Neural crest cell (in vitro differentiated cells): ENCODE measurements at places on chromosomes 5 and 9.

DNA sequence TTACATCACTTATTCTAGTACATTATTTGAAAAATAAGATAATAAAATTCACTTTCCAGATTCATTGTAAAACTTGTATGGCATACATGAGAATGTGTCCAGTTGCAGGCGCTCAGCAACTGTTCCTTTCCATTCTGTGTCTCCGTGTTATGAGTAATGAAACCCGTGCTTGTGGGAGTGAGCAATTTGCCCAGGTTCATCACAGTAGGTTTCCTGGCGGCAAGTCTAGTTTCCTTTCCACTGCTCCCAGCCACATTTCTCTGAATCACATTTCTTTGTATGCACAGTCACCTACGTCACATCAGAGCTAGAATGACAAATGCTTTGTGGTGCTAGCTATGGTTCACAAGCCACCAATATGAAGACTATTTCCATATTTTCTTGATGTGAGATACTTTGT is 39.9 kb downstream of the MOCS2 start:
- H3K4me3 ChIP-seq, result no peak overlapping the region
- H3K36me3 ChIP-seq, result no peaks in the 10 kb centered on the region
- no peaks in the 10 kb centered on the region for H3K4me1 ChIP-seq
- DNase-seq, result no peak
- no peaks in the 10 kb centered on the region for H3K27me3 ChIP-seq

- H3K27ac ChIP-seq, result no peak overlapping the region
- peaks cover 4% of the 10 kb centered on the region for H3K36me3 ChIP-seq
- H3K4me3 ChIP-seq, result no peak overlapping the region
- DNase-seq, result no peak
- no peaks in the 10 kb centered on the region for H3K27me3 ChIP-seq
- peaks cover 7% of the 10 kb centered on the region for H3K4me1 ChIP-seq
These were observed 535.8 kb downstream of the EBF1 start for GRCh38 chr5:158563760-158564390.

DNA sequence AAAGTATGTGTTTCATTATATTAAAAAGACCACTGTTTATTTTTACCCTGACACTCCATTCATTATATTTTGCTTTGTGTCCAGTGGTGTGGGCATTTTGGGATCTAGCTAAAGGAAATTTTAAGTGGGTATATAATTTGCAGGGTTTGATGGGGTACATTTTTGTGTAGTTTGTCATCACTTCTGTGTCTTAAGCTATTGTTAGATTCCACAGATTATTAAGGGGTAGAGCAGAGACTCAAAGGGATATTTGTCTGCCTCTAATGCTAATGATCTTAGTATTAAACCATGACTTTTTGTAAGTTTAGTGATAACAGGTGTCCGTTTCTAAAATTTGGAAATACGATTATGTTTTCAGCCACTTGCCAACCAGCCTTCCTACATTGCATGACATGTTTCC is 731.6 kb downstream of the BRINP1 start:
- peaks cover 6% of the 10 kb centered on the region for H3K36me3 ChIP-seq
- H3K27ac ChIP-seq, result no peak overlapping the region
- no peak for DNase-seq
- peaks cover 8% of the 10 kb centered on the region for H3K4me1 ChIP-seq

GRCh38 chr9:6605202-6605601 is 40.3 kb downstream of the GLDC start:
- H3K27ac ChIP-seq, result no peak overlapping the region
- H3K27me3 ChIP-seq, result no peaks in the 10 kb centered on the region
- peaks cover 4% of the 10 kb centered on the region for H3K4me1 ChIP-seq
- no peak for DNase-seq

DNA sequence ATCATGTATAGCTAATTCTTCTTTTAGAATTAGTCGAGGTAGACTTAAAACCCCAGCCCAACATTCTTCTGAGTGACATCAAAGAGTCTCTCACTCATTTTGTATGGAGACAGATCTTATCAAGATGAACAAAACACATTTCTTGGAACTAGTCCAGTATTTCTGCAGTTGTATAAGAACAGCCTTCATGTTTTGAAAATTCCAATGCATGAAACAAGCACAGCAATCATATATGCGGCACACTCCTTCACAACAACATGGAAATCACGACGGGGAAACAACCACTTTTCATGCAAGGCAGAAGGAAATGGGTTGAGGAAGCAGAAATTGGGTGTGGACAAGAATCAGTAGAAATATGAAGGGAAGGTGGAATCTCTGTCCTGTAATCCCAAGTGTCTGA is 113.8 kb downstream of the PLK2 start:
- DNase-seq, result no peak
- H3K4me1 ChIP-seq, result no peaks in the 10 kb centered on the region
- H3K4me3 ChIP-seq, result no peak overlapping the region
- H3K27ac ChIP-seq, result no peak overlapping the region

- no peak for DNase-seq
- peaks cover 13% of the 10 kb centered on the region for H3K27me3 ChIP-seq
- no peak overlapping the region for H3K27ac ChIP-seq
- no peak overlapping the region for H3K4me3 ChIP-seq
- no peaks in the 10 kb centered on the region for H3K36me3 ChIP-seq
These were observed 81.4 kb downstream of the NSUN2 start for GRCh38 chr5:6551287-6551954.

DNA sequence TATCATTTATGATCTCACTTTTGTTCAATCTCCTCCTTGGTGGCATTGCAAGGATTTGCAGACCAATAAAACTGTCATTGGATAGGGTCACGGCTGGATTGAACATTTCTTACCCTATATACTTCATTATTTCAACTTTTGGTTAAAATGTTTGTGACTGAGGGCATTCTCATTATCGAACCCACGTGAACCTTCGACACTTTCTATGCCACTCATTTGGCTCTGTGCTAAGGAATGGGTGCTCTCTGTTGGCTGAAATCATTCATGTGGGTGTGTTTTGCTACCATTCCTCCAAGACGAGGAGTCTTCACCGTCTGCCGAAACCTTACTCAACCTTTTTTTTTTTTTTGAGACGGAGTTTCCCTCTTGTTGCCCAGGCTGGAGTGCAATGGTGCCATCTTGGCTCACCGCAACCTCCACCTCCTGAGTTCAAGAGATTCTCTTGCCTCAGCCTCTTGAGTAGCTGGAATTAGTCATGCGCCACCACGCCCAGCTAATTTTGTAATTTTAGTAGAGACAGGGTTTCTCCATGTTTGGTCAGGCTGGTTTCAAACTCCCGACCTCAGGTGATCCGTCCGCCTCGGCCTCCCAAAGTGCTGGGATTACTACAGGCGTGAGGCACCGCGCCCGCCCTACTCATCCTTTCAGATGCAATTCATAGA is 62.5 kb downstream of the CSNK1A1 start:
- H3K4me3 ChIP-seq, result no peak overlapping the region
- H3K4me1 ChIP-seq, result peaks cover 9% of the 10 kb centered on the region
- peaks cover 5% of the 10 kb centered on the region for H3K36me3 ChIP-seq
- H3K27me3 ChIP-seq, result peaks cover 7% of the 10 kb centered on the region

DNA sequence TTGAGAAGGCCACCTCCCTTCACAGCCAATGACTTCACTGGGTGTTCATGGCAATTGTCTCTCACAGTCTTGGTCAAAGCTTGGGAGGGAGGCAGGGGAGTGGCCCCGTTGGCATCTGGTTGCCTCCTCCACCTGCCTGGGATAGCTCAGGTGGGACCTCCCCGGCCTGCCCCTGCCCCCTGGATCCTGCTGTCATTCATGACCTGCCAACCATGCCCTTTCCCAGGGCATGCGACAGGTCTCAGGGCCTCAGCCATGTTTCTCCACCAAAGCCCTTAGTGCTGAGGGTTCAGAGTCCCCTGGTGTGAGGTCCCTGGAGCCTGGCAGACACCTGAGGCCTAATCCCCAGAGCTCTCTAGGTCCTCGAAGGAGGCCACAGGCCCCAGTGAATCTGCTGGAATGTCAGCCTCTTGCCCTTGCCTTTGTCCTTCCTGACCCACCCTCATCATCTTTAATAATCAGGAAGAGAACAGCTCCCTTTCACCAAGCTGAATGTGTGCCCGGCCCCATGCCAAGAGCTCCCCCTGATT is 5.6 kb downstream of the DAB2IP start:
- H3K36me3 ChIP-seq, result no peaks in the 10 kb centered on the region
- DNase-seq, result no peak
- H3K27ac ChIP-seq, result no peak overlapping the region
- no peaks in the 10 kb centered on the region for H3K27me3 ChIP-seq

- no peak overlapping the region for H3K27ac ChIP-seq
- no peaks in the 10 kb centered on the region for H3K36me3 ChIP-seq
- peaks cover 44% of the 10 kb centered on the region for H3K27me3 ChIP-seq
- no peak overlapping the region for H3K4me3 ChIP-seq
- DNase-seq, result no peak
These were observed 140.8 kb downstream of the BARX1 start for GRCh38 chr9:93814077-93814956.

GRCh38 chr9:130477564-130477963 is 32.8 kb downstream of the ASS1 start:
- no peak for DNase-seq
- no peak overlapping the region for H3K4me3 ChIP-seq
- H3K4me1 ChIP-seq, result peaks cover 47% of the 10 kb centered on the region
- H3K27ac ChIP-seq, result no peak overlapping the region

DNA sequence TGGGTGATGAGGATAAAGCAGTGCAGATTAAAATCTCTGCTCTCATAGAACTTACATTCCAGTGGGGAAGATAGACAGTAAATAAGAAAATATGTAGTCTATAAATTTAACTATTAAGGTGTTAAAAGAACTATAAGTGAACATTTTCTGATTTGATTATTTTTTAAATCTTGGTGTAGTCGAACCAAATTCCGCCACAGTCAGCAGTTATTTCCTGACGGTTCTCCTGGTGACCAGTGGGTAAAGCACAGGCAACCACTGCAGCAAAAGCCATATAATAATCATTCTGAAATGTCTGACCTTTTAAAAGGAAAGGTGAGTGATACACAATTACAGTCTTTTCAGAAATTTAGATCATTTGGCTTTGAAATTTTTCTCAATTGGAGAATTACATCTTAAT is 27.2 kb downstream of the DCP2 start:
- H3K36me3 ChIP-seq, result peaks cover 12% of the 10 kb centered on the region
- no peaks in the 10 kb centered on the region for H3K27me3 ChIP-seq
- H3K4me3 ChIP-seq, result no peak overlapping the region
- DNase-seq, result no peak

GRCh38 chr5:456351-457194 is 13.6 kb downstream of the EXOC3 start:
- H3K4me3 ChIP-seq, result no peak overlapping the region
- H3K4me1 ChIP-seq, result no peaks in the 10 kb centered on the region
- H3K27ac ChIP-seq, result no peak overlapping the region
- DNase-seq, result no peak
- peaks cover 36% of the 10 kb centered on the region for H3K36me3 ChIP-seq

- peaks cover 35% of the 10 kb centered on the region for H3K36me3 ChIP-seq
- no peaks in the 10 kb centered on the region for H3K27me3 ChIP-seq
- no peaks in the 10 kb centered on the region for H3K4me1 ChIP-seq
- H3K4me3 ChIP-seq, result no peak overlapping the region
These were observed 28.2 kb downstream of the TCERG1 start for GRCh38 chr5:146475190-146475780.

DNA sequence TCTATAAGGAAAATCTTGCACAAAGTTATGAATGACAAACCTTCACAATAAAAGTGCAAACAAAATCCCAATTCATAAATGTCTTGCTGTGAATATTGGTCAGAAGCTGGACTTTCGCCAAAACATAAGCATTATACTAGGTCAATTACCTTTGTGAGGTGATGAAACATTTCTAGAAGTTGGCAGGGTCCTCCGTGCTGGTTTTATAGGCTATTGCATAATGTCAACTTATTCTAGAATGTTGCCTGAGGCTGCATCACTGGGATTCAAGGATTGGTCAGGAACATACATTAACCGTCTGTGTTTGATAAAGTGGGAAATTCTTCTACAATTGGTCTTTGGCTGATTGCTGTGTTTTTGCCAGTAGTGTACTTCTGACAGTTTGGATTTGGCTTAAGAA is 49.8 kb upstream of the PALM2AKAP2 start:
- H3K4me3 ChIP-seq, result no peak overlapping the region
- no peak overlapping the region for H3K27ac ChIP-seq
- H3K4me1 ChIP-seq, result no peaks in the 10 kb centered on the region
- no peaks in the 10 kb centered on the region for H3K36me3 ChIP-seq
- peaks cover 2% of the 10 kb centered on the region for H3K27me3 ChIP-seq

- peak; percentile 62 for DNase-seq
- no peak overlapping the region for H3K4me3 ChIP-seq
- H3K4me1 ChIP-seq, result no peaks in the 10 kb centered on the region
- no peaks in the 10 kb centered on the region for H3K27me3 ChIP-seq
- no peak overlapping the region for H3K27ac ChIP-seq
These were observed 372.0 kb upstream of the KIF2A start for GRCh38 chr5:61933787-61934626.

- H3K27me3 ChIP-seq, result peaks cover 47% of the 10 kb centered on the region
- peaks cover 14% of the 10 kb centered on the region for H3K4me1 ChIP-seq
- H3K27ac ChIP-seq, result no peak overlapping the region
- DNase-seq, result no peak
- H3K36me3 ChIP-seq, result peaks cover 2% of the 10 kb centered on the region
- H3K4me3 ChIP-seq, result no peak overlapping the region
These were observed 199.3 kb downstream of the TTLL11 start for GRCh38 chr9:121893786-121894185.

- DNase-seq, result no peak
- no peak overlapping the region for H3K27ac ChIP-seq
- no peaks in the 10 kb centered on the region for H3K27me3 ChIP-seq
- H3K4me3 ChIP-seq, result no peak overlapping the region
These were observed 165.1 kb upstream of the SLC30A5 start for GRCh38 chr5:68928617-68929302.

- no peaks in the 10 kb centered on the region for H3K27me3 ChIP-seq
- no peak overlapping the region for H3K4me3 ChIP-seq
- no peaks in the 10 kb centered on the region for H3K36me3 ChIP-seq
These were observed 8.5 kb downstream of the SH3PXD2B start for GRCh38 chr5:172445866-172446265.

DNA sequence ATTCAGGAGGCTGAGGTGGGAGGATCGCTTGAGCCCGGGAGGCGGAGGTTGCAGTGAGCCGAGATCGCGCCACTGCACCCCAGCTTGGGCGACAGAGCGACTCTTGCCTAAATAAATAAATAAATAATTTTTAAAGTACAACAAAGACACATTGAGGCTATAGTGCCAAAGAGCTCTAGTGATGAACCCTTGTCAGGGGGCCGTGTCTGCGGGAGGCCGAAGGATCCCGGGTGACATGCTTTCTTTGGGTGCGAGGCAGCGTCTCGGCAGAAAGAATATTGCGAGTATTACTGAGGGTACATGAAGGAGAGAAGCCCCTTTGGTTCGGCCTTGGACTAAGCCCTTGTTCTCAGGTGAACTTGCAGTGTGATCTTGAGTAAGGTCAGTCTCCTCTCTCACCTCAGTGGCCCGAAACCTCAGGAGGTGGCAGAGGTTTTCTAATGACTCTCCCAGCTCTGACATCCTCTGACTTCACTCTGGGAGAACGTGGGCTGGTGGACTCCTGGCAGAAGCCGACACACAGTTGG is 397 bp upstream of the RECK start:
- no peak for DNase-seq
- H3K27me3 ChIP-seq, result peaks cover 17% of the 10 kb centered on the region
- H3K27ac ChIP-seq, result peak overlapping the region; percentile 85
- H3K4me3 ChIP-seq, result peak overlapping the region; percentile 91
- no peaks in the 10 kb centered on the region for H3K36me3 ChIP-seq
- H3K4me1 ChIP-seq, result peaks cover 31% of the 10 kb centered on the region

- no peak overlapping the region for H3K27ac ChIP-seq
- H3K27me3 ChIP-seq, result peaks cover 5% of the 10 kb centered on the region
- no peaks in the 10 kb centered on the region for H3K36me3 ChIP-seq
- H3K4me3 ChIP-seq, result no peak overlapping the region
These were observed 302.6 kb downstream of the ACTL7B start for GRCh38 chr9:108553111-108553635.

- peaks cover 43% of the 10 kb centered on the region for H3K4me1 ChIP-seq
- peak overlapping the region; percentile 75 for H3K27ac ChIP-seq
- no peaks in the 10 kb centered on the region for H3K27me3 ChIP-seq
- peaks cover 7% of the 10 kb centered on the region for H3K36me3 ChIP-seq
- peak overlapping the region; percentile 10 for H3K4me3 ChIP-seq
These were observed 167.3 kb downstream of the ROR2 start for GRCh38 chr9:91782708-91783214.
